ENCODE measurements at places on chromosomes 13 and 19.

GRCh38 chr13:75771226-75771625 is 135.1 kb downstream of the LMO7 start:
- no peak for DNase-seq

- DNase-seq, result no peak
These were observed 153.4 kb upstream of the TSHZ3 start for GRCh38 chr19:31502536-31503170.

GRCh38 chr13:29497137-29497654 is 98.3 kb downstream of the SLC7A1 start:
- DNase-seq, result no peak

DNA sequence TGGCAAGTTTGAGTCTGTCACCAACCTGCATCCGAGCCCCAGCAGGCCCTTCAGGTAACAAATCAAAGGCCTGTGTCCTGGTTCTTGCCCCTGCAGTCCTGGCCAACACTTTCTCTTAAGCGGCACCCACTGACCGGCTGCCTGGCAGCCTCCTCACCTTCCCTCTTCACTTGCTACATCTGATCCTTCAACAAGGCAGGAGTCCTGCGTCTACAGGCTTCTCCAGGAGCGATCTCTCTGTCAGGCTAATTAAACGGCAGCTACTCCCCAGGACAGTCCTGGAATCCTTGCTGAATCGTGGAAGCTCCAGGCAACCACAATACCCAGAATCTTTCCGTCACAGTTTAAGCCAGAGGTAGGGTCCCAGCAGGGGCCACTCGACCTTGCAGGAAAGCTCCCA is 41.1 kb upstream of the GAS6 start:
- DNase-seq, result no peak

GRCh38 chr13:96025283-96025682 is 27.9 kb downstream of the UGGT2 start:
- DNase-seq, result no peak

DNA sequence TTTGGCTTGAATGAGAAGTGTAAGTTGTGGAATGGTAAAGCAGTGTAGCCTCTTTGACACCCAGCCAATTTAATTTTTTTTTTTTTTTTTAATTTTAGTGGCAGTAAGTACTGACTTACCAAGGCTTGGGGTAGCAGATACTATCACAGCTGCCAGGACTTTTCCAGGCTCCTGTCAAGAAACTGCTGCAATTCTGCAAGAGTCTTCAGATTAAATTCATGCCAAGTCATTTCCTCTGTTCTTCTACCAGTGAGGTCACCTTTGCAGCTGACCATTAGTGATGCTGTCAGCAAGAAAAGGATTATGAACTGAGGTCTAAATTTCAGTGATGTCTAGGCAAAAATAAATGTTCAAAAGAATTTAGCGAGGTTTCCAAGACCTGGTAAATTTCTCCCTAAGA is 91.2 kb downstream of the GGACT start:
- peak; percentile 68 for DNase-seq

GRCh38 chr13:76222511-76222910 is 586.4 kb downstream of the LMO7 start:
- no peak for DNase-seq

GRCh38 chr19:3670796-3671679 is 29.2 kb downstream of the PIP5K1C start:
- DNase-seq, result peak; percentile 80

DNA sequence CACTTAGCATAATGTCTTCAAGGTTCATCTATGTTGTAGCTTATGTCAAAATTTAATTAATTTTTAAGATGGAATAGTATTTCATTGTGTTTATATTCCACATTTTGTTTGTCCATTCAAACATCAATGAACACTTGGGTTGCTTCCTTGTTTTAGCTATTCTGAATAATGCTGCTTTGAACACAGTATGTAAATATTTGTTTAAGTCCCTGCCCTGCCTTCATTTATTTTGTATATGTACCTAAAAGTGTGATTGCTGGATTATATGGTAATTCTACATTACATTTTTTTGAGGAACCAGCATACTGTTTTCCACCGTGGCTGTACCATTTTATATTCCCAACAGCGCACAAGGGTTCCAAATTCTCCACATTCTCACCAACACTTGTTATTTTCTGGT is 17.6 kb upstream of the SUCLA2 start:
- DNase-seq, result no peak

DNA sequence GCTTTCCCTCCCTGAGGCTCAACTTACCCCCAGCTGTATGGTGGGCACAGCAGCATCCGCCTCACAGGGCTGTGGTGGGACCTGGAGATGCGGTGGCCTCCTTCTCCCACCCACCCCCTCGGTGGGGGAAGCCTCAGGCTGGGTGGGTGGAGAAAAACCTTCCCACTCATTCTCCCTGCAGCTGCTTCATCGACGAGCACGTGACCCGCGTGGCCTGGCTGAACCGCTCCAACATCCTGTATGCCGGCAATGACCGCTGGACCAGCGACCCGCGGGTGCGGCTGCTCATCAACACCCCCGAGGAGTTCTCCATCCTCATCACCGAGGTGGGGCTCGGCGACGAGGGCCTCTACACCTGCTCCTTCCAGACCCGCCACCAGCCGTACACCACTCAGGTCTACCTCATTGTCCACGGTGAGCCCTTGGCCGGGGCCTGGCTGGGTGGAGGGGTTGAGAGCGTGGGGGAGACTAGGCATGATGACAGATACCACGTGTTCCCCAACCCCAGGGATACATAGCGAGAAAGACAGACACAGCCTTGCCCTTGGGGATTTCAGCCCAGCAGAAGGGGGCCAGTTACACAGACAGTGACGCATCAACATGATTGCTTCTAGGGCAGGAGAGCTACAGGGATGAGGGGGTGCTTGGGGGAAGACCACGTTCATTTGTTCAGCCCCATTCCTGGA is 12.2 kb downstream of the IGLON5 start:
- DNase-seq, result no peak

DNA sequence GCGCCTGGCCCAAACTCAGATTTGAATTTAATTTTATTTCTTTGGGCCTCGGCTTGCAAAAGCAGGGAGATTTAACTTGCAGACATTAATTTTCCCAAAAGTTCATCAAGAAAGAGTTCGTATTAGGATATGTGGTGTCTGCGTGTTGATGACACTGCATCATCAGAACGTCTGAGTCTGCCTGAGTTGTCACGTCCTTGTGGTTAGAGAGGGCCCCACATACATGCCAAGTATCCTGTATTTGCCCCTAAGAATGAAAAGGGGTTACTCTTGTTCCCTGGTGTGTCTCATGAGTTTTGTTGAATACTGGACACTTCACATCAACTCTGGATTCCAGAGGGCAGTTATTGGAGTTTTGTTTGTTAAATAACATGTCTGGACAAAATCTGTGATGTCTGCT is 5.6 kb upstream of the TEX29 start:
- DNase-seq, result no peak

DNA sequence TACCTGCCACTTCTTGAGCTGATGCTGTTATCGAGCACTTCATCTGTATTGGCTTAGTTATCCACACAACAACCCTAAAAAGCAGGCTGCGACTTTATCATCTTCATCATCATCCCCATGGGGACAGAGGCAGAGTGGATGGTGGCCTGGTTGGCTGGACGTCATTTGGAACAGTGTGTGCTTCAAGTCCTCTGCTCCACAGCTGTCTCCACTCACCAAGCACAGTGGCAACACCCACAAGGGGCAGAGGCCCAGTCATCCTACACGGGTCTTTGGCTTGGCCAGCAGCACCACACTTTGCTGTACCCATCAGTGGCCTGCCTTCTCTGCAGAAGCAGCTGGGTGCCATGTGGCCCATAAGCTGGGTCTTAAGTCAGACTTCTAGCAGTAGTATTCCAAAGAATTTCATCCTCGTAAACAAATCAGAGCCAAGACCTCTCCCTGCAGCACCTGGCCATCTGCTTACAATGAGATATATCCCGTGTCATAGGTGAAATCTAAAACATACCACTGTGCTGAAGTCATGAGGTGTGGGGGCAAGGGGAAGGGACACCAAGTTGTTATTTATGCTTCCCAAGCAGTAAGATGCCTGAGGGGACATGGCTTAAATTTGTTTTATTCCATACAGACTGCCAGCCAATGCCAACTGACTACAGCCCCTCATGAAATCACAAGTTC is 47.9 kb upstream of the EPHX3 start:
- no peak for DNase-seq

DNA sequence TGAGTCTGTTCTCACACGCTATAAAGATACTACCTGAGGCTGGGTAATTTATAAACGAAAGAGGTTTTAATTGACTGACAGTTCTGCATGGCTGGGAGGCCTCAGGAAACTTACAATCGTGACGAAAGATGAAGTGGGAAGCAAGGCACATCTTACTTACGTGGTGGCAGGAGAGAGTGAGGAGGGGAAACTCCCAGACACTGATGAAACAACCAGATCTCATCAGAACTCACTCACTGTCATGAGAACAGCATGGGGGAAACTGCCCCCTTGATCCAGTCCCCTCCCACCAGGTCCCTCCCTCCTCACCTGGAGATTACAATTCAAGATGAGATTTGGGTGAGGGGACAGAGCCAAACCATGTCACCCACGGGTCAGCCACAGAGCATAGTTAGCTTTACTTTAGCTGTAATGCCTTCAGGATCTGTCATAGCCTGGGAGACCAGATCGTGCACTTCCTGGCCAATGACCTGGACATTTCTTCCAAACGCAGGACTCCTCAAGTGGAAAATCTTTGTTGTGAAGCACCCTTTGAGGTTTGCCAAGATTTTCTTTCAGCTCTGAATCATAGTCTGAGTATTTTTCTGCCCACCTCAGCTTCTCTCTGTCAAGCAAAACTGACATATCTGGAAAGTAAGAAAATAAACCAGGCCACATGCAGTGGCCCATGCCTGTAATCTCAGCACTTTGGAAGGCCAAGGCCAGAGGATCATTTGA is 25.2 kb upstream of the HIF3A start:
- DNase-seq, result peak; percentile 41

DNA sequence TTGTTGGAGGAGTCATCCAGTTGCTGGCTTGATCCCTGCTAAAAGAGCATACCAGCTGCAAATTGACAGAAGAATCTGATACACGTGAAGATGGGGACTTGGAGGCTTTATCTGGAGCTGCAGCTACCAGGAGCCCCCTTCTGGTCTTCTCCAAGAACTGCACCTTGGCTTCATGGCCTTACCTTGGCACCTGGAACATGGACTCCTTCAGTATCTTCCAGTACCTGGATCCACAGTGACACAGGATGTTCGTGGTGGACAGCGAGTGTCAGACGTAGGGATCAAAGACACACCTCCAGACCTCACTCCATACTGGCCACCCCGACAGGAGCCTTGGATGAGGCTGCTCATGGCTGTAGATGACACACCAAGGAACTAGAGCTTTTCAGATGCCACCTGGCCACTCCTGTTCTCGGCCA is 9.9 kb upstream of the ACSBG2 start:
- peak; percentile 72 for DNase-seq

- no peak for DNase-seq
These were observed 414.5 kb downstream of the NDFIP2 start for GRCh38 chr13:79895416-79895815.

GRCh38 chr19:2428321-2428690 is 920 bp upstream of the TIMM13 start:
- DNase-seq, result no peak

GRCh38 chr19:48603001-48603400 is 3.5 kb upstream of the SPACA4 start:
- no peak for DNase-seq

Data from inflammatory macrophage treated with lipopolysaccharide for 4 hours (primary cell).